ENCODE measurements at places on chromosomes 6 and 20.

DNA sequence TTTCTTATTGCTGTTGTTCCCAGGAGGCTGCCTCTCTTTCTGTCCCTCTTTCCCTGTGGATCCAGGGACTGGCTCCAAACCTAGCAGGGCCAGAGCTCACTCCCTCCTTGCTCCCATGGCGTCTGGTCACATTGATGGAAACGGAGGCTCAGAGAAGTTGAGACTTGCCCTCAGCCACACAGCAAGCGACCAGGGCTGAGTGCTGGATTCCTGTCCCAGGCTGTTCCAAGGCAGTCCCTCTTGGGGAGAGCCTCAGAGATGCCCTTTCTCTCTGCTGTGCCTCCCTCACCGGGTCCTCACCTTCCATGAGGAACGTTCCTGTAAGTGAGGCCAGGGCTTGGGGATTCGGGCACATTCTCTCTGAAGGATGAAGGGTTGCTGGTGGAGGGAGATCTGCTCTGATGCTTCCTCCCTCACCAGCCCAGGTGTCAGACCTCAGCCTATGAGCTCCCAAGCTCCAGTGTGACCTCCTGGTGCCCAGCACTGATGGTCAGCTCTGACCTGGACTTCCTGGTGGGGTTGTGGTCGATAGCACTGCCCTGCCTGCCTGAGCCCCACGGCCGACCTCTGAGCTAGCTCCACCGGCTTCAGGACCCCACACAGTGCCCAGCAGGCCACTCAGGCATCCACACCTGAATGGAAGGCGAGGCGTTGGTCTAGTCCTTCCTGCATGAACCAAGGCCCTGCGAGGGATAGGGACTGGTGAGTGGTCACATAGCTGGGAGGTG, 26.8 kb downstream of the SUN5 start:
- no peak for DNase-seq

DNA sequence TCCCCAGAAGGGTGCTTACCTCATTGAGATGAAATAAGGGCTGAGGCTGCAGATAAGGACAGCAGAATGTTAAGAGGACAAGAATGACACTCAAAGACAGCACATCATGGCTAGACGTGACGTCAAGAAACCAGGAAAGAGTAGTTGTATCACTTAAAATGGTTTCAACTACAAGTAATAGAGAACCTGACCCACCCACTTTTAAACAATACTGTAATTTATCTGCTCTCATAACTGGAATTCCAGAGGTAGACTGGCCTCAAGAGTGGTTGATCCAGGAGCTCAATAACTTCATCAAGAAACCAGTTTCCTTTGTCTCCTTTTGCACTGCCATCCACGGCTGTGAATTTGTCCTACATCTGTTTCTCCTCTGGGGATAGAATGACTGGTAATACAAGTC, 187.1 kb downstream of the EYA4 start:
- no peak for DNase-seq

GRCh38 chr6:161271343-161272030, 2.4 kb downstream of the AGPAT4 start:
- no peak for DNase-seq

DNA sequence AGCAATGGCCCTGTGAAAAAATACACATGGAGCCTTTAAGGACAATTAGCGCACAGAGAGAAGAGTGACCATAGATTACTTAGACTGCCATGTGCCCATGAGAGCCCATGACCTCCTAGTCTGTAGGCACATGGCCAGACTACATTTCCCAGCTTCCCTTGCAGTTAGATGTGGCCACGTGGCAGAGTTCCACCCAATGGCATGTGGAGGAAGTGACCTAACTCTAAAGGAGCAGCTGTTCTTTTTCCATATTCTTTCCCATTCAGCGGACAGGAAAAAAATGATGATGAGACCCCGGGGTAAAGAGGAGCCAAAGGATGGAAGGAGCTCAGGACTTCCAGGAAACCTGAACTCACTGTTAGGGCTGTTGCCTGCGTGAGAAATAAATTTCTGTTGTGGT, 116.6 kb downstream of the CBLN4 start:
- no peak for DNase-seq

- no peak for DNase-seq
Observed at GRCh38 chr6:99148111-99148510, 200.4 kb upstream of the FBXL4 start.

- peak; percentile 23 for DNase-seq
Observed at GRCh38 chr6:34657037-34657306, 39.6 kb downstream of the ILRUN start.

All from hematopoietic multipotent progenitor cell treated with erythropoietin and hydrocortisone succinate and interleukin-3 and kit ligand, for 6 days (in vitro differentiated cells).